ENCODE measurements at places on chromosomes 3 and 15. TPM values are rescaled to one million over a fixed set of nuclear protein-coding genes. Genes with fewer than 3 reads are reported as not detected.

DNA sequence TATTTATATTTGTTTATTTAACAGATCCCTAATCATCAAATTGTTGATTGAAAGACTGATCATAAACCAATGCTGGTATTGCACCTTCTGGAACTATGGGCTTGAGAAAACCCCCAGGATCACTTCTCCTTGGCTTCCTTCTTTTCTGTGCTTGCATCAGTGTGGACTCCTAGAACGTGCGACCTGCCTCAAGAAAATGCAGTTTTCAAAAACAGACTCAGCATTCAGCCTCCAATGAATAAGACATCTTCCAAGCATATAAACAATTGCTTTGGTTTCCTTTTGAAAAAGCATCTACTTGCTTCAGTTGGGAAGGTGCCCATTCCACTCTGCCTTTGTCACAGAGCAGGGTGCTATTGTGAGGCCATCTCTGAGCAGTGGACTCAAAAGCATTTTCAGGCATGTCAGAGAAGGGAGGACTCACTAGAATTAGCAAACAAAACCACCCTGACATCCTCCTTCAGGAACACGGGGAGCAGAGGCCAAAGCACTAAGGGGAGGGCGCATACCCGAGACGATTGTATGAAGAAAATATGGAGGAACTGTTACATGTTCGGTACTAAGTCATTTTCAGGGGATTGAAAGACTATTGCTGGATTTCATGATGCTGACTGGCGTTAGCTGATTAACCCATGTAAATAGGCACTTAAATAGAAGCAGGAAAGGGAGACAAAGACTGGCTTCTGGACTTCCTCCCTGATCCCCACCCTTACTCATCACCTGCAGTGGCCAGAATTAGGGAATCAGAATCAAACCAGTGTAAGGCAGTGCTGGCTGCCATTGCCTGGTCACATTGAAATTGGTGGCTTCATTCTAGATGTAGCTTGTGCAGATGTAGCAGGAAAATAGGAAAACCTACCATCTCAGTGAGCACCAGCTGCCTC lies 14.7 kb downstream of the THBS1 start:
- DNase-seq = no peak

DNA sequence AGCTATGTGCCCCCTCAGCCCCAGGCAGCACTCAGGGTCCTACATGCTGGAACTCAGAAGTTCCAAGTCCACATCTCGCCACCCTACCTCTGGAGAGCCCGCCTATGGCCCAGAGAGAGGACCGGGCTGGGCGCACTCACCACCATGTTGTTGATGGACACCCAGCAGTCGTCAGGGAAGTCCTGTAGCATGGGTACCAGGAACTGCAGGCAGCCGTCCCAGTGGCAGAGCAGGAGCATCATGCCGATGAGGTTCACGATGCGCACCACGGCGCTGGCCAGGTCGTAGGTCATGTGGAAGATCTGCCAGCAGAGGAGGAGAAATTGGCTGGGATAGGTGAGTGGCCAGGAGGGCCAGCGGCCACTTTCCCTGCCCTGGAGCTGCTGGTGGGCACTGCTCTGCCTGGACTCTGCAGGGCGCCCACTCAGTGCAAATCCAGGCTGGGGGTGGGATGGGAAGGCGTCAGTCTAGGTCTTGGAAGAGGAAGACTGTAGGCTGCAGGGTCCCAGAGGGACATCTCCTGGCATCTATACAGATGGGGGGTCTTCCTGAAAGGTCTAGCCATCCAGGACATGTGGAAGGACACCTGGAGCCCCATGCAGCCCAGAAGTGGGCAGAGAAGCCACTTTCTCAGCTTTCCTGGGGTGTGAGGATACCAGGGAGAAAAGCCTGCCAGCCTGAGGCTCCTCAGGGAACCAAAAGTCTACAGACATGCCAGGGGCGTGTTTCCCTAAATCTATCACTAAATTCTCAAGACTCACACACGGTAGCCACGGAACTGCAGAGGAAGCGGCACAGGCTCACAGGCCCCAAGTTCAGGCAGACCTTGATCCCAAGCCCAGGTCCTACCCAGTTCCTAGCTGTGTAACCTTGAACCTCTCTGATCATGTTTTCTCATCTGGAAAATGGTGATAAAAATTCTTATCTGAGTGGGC lies 36.5 kb downstream of the HCN4 start:
- DNase-seq = no peak

DNA sequence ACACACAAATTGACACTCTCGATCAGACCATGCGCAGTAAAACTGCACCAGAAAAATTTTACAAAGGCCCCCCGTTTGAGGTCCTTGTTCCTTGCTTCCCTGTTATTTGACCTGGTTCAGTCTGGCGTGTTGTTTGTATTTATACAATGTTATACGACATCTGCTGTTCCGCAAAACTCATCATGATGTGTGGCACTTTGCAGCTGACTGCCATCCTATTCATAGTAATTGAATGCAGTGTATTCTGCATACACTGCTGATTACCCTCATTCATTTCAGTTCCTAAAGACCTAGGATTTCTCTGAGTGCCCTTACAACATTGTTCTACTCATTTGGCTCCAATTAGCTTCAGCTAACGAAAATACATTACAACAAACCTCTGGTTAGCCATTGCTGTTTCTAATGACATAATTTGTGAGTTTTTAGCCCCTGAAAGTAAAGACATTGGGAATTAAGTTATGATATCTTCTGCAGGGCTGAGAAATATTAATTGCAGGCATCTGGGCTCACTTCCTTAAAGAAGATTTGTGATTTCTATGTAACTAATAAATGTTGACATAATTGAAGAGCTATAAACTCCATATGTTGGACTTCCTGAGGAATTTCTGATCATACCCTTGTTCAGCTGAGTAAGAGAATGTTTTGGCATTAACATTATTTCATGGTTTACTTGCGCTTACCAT lies 75.7 kb downstream of the C3orf38 start:
- DNase-seq = no peak

- DNase-seq = peak; percentile 84
Measured at GRCh38 chr3:62667714-62668113, 207.5 kb downstream of the CADPS start.

HRG gene
- total RNA-seq = not detected

BFSP2 gene
- total RNA-seq = 33.1 TPM

MTMR10 gene
- 25.5 TPM for total RNA-seq

SERPINI2 gene
- not detected for total RNA-seq

COL6A5 gene
- not detected for total RNA-seq

SLCO3A1 gene
- 36.2 TPM for total RNA-seq

MITF gene
- not detected for total RNA-seq
